ENCODE measurements at places on chromosomes 7 and 10. TPM values are rescaled to one million over a fixed set of nuclear protein-coding genes. Genes with fewer than 3 reads are reported as not detected.

GIMAP5 gene
- 2.5 TPM for polyA plus RNA-seq

CADPS2 gene
- polyA plus RNA-seq: not detected

MSMB gene
- polyA plus RNA-seq: not detected

TMEM270 gene
- not detected for polyA plus RNA-seq

HOXA9 gene
- polyA plus RNA-seq: not detected

KCND2 gene
- polyA plus RNA-seq: not detected

ITGA8 gene
- not detected for polyA plus RNA-seq

FAM221A gene
- 4.3 TPM for polyA plus RNA-seq

THSD7A gene
- not detected for polyA plus RNA-seq

TUBAL3 gene
- not detected for polyA plus RNA-seq

INHBA gene
- polyA plus RNA-seq: not detected

MMRN2 gene
- not detected for polyA plus RNA-seq

ZNF438 gene
- 2.9 TPM for polyA plus RNA-seq

TRPV6 gene
- not detected for polyA plus RNA-seq

NUB1 gene
- 84.3 TPM for polyA plus RNA-seq

CFAP70 gene
- polyA plus RNA-seq: not detected

CAV2 gene
- polyA plus RNA-seq: not detected

PTN gene
- not detected for polyA plus RNA-seq

ENTPD1 gene
- polyA plus RNA-seq: 49.5 TPM

LRIT1 gene
- not detected for polyA plus RNA-seq

CALCR gene
- not detected for polyA plus RNA-seq

TMEM140 gene
- polyA plus RNA-seq: 28.3 TPM

PRLHR gene
- not detected for polyA plus RNA-seq

CYP3A4 gene
- not detected for polyA plus RNA-seq

ACTL6B gene
- not detected for polyA plus RNA-seq

AGR2 gene
- not detected for polyA plus RNA-seq

VPS37D gene
- not detected for polyA plus RNA-seq

TSPAN13 gene
- 296 TPM for polyA plus RNA-seq

RBP4 gene
- polyA plus RNA-seq: not detected

CPEB3 gene
- polyA plus RNA-seq: 2.4 TPM

EDRF1 gene
- 16.4 TPM for polyA plus RNA-seq

SMIM30 gene
- 32.9 TPM for polyA plus RNA-seq

NAT16 gene
- polyA plus RNA-seq: not detected

PARD3 gene
- not detected for polyA plus RNA-seq

HOXA2 gene
- not detected for polyA plus RNA-seq

TAS2R4 gene
- polyA plus RNA-seq: not detected

C10orf53 gene
- not detected for polyA plus RNA-seq

EIF5AL1 gene
- 0.45 TPM for polyA plus RNA-seq
